EH (cell line): ENCODE measurements at places on chromosomes 13 and 19.

GRCh38 chr13:51823359-51823758 lies 19.4 kb upstream of the DHRS12 start:
- DNase-seq: no peak

GRCh38 chr13:98274921-98275487 lies 97.9 kb upstream of the RNF113B start:
- peak; percentile 67 for DNase-seq

- peak; percentile 65 for DNase-seq
Measured at GRCh38 chr19:38072776-38073750, 151.0 kb downstream of the DPF1 start.

DNA sequence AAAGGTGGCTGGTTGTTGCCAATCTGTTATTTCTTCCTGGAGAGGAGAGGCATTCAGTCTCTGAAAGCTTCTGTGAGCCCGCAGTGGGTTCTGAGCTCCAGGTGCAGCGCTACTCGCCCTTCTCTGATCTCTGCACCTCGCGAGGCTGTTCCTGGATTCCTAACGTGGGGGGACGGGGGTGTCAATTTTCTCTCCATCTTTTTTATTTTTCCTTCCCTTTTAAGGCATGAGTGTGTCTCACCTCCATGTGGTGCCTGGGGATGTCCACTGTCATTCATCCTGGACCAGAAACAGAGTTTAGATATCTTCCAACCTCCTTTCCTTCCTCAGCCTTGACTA lies 626 bp downstream of the ZNF233 start:
- DNase-seq: no peak

DNA sequence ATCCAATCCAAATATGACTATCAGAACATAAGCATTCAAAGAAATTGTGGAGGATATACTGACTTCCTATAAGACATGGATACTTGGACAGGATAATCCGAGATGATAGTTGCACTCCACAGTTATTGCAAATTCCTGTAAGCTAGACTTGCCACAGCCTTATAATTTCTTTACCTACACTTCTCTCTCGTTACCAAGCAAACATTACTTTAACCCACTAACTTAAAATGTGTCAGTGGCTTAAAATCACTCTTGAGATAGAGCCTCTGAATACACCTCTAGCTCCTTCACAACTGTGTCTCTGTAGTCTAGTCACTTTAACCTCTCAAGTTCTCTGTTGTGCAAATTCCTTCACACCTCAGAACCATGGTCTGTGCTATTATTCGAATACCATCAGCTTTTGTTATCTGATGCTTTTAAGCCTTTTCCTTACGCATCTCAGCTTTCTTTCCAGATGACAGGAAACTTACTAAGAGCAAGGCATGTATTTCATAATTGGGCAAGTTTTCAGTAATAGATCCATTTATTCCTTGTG lies 474.9 kb upstream of the MIR17HG start:
- no peak for DNase-seq

DNA sequence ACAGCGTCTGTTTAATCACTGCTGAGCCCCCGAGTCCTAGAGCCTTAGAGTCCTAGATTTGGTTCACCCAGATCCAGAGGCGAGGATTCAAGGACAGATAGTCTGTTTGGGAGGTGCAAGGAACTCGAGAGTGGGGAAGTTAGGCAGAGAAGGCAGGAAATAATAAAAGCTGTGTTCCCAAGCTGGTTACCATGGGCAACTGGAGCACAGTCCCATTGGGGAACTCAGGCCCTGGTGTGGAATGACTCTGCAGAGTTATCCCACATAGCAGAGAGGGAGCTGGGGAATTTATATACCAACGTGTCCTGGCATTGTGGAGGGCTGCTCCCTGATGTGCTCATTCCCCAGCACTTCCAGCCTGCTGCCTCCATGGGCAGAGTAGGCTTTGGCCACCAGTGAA lies 9.7 kb downstream of the IGSF23 start:
- peak; percentile 87 for DNase-seq

- DNase-seq: no peak
Measured at GRCh38 chr13:51067706-51068105, 43.4 kb downstream of the C13orf42 start.

- no peak for DNase-seq
Measured at GRCh38 chr19:6489278-6490061, 7.9 kb upstream of the DENND1C start.

DNA sequence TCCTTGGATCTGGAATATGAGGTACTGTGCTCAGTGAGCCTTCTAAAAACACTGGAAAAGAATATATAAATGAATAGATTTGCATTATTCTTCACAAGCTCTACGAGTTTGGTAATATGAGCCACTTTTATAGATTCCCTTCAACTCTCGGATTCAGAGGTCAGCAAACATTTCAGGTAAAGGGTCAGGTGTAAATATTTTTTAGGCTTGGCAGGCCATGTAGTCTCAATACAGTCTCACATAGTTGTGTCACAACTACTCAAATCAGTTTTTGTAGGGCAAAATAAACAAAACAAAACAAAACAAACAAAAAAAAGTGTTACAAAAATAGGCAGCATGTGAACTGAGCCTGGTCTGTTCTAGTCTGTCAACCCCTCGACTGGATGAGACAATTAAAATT lies 57.4 kb downstream of the PSPC1 start:
- DNase-seq: no peak

DNA sequence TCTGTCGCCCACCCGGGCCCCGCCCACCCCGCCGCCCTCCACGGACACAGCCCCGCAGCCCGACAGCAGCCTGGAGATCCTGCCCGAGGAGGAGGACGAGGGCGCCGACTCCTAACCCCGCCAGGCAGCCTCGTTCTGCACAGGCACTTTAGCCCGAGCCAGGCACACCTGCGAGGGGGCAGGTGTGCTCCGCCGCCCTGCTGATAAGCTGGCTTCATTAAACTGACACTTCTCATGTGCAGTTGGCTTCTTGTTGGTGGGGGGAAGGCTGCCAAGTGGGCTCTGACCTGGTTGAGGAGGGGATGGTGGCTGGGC lies 8.2 kb downstream of the IL4I1 start:
- no peak for DNase-seq

DNA sequence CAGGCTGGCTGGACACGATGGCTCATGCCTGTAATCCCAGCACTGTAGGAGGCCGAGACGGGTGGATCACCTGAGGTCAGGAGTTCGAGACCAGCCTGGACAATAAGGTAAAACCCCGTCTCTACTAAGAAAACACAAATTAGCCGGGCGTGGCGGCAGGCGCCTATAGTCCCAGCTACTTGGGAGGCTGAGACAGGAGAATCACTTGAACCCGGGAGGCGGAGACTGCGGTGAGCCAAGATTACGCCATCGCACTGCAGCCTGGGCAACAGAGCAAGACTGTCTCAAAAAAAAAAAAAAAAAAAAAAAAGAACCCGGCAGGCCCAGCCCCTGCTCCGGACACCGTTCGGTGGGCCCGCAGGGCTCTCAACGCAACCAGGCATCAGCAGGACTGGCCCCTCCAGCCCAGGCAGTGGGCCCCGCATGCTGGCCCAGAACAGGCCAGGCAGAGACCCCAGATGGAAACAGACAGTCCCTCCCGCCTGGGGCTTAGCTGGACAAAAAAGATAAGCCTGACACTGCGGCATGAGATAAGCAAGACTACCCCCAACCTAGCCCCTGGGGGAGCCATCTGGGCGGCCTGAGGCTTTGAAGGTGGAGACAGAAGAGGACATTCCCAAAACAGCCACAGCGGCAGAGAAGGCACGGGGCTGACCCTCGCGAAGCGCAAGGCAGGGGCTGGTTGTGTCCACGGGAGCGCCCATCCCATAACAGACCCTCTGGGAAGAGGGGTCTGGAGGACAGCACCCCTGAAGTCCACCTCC lies 11.6 kb downstream of the REXO1 start:
- DNase-seq: no peak

DNA sequence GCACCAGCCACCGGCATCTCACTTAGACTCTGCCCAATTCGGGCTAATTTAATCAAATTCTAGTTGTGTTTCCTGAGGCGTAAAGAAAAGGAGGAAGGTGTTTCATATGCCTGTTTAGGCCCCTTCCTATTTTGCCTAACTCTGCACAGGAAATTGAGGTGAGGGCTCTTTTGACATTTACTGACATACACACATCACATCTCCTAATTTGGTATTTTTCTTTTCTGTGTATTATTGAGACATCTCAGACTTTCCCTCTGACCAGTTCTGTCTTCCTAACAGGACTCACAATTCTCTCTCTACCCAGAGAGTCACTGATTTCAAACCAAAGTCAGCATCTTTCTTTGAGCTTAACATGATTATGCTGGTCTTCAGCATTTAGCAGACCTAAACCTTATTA lies 7.9 kb downstream of the CEACAM3 start:
- DNase-seq: no peak

DNA sequence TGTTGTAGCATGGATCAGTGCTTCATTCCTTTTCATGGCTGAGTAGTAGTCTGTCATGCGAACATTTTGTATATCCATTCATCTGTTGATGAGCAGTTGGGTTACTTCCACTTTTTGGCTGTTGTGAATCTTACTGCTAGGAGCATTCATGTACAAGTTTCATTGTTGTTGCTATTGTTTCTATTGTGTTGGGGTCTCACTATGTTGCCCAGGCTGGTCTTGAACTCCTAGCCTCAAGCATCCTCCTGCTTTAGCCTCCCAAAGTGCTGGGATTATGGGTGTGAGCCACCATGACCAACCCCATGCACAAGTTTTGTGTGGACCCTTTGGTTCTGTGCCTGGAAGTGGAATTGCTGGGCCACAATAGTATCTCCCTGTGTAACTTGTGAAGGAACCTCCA lies 15.8 kb downstream of the SLC25A42 start:
- DNase-seq: no peak

- DNase-seq: peak; percentile 41
Measured at GRCh38 chr13:32443111-32443510, 15.2 kb upstream of the N4BP2L1 start.

DNA sequence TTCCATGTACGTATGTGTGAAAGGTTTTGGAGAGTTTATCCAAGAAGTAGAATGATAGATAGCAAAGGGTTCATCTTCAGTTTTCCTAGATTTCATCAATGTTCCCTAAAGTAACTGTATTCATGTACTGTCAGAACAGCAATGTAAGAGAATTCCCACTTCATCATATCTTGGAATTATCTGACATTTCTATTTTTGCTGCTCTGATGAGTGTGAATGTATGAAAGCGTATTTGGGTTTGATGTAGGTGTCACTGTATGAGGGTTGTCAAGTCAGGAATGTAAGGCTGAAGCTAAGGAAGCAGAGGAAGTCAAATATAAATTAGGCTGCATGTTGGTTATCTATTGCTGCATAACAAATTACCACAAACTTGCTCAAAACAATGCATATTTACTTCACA lies 7.2 kb upstream of the KATNAL1 start:
- DNase-seq: no peak

DNA sequence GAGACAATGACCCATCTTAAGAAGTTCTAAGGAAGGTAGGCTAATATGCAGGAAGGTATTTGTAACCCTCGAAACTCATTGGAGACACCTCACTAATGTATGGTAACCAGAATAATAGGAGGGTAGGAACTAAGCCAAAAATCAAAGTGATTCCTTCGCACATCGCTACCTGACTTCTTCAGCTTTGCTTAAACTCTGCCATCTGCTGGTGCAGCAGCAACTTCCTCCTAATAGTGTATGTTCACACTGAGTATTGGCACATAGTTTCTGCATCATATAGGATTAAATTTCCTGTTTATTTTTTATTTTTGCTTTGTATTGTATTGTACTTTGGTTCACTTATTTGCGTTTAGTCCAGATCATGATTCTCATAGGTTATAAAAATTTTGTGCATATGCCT lies 676.2 kb downstream of the GPC5 start:
- DNase-seq: no peak

DNA sequence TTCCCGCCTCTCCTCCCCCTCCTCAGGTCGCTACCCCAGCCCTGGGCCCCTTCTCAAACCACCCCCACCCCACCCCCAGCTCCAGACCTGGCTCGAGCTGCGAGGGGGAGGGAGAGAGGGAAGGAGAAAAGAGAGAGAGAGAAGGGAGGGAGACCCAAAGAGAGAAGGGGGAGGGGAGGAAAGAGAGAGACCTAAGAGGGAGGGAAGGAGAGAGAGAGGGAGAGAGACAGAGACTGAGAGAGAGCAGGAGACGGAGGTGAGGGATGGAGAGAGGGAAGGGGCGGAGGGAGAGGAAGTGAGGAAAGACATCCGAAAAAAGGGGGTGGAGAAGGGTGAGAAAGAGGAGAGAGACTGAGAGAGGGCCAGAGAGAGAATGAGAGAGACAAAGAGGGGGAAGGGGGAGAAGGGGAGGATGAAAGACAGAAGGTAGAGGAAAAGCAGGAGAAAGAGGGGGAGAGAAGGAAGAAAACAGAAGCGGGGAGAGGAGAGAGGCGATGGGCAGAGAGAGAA lies 2.0 kb upstream of the SPACA6 start:
- peak; percentile 62 for DNase-seq

GRCh38 chr13:110353339-110353977 lies 46.4 kb downstream of the COL4A2 start:
- no peak for DNase-seq

DNA sequence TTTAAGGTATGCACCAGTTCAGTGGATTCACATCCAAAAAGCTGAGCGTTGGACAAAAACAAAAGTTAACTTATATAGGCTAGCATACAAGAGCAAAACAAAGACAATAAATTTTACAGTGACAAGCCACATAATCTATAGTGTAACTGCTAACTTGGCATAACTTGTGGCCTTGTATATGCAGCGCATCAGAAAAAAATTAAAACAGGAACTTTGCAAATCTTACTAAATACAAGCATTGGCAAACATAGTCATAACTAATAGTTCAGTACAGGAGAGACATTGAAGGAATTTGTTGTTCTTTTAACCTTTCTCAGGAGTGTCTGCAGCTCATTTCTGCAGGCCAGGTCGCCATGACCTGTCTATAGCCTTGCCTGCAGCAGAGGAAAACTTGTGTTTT lies 54.6 kb downstream of the OR10H4 start:
- DNase-seq: no peak

- DNase-seq: no peak
Measured at GRCh38 chr13:51481656-51482055, 28.8 kb upstream of the INTS6 start.

- no peak for DNase-seq
Measured at GRCh38 chr19:55273978-55274707, 5.8 kb downstream of the HSPBP1 start.

- DNase-seq: peak; percentile 32
Measured at GRCh38 chr19:4368128-4368820, 24.9 kb downstream of the MPND start.

DNA sequence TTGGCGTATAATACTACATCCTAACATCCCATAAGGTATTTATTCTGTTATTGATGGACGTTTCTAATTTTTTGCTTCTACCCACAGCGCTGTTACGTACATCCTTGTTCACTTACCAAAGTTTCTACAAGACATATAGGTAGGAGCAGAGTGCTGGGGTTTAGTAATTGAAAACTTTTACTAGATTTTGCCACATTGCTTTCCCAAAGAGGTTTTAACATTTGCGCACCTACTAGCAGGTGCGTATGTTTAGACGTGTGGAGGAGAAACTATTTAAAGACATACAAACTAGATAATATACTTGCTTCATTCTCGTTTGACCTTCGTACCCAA lies 559 bp upstream of the RPL21 start:
- no peak for DNase-seq
